ENCODE measurements at places on chromosomes 7 and 10.

GRCh38 chr7:151740081-151740851 lies 136.6 kb downstream of the PRKAG2 start:
- DNase-seq, result no peak

DNA sequence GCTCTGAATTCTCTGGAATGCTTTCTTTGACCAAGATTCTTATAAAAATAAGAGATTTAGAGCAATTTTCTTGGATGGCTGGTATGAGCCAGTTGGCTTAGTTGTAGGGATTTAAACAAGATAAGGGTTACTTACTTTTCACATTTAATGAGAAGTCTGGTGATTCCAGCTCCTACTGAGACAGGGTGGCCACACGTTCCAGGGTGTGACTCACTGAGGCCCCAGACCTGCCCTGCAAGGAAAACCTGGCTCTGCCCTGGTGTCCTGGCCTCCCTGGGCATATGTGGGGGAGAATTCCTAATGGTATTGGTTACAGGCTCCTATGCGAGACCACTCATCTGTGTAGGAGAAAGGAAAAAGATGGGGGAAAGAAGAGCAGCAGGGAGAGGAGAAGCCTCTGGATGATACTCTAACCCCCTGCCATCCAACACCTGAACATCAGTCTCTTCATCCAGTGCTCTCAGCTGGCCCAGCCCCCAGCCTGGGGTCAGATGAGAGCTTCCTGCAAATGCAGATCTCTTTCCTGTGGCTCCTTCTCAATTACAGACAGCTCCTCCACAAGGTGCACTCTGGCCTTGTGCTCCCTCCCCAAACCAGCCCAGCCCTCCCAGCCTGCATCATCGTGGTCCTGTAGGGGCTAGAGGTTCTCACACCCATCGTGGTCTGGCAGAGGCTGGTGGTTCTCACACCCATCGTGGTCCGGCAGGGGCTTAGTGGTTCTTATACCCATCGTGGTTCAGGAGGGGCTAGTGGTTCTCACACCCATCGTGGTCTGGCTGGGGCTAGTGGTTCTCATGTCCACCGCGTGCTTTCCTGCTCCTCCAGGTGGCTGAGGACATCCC lies 139.9 kb downstream of the EGFR start:
- DNase-seq, result no peak

DNA sequence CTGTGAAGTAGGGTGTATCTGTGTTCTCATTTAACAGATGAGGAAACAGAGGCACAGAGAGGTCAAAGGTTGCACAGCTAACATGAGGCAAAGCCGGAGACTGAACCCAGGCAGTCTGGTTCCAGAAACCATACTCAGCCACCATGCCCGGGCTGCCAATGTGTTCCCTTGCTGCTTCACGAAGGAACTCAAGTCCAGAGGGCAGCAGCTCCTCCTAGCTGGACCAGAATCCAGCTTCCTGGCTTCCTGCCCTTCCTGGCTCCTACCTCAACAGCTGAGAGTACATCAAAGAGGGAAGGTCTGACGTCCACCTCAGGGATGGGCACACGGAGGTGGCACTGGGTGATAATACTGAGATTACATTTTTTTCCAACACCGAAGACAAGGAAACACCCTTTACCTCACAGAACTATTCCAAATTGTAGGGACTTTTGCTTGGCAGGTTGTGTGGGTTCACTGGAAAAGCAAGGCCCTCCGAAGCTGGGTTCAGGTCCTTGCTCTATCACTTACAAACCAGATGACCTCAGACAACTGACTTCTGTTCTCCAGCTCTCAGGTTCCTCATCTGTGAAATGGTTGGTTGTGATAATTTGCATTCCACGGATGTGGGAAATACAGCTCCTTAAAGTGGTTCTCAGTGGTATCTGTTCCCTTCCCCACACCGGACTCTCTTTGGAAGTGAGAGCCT lies 154.1 kb upstream of the ZMIZ1 start:
- no peak for DNase-seq

GRCh38 chr10:51700228-51700817 lies 928 bp upstream of the CSTF2T start:
- DNase-seq, result no peak

All from hematopoietic multipotent progenitor cell treated with erythropoietin and hydrocortisone succinate and interleukin-3 and kit ligand, for 6 days (in vitro differentiated cells).